RPMI8226 (cell line): ENCODE measurements at places on chromosomes 12 and 14.

DNA sequence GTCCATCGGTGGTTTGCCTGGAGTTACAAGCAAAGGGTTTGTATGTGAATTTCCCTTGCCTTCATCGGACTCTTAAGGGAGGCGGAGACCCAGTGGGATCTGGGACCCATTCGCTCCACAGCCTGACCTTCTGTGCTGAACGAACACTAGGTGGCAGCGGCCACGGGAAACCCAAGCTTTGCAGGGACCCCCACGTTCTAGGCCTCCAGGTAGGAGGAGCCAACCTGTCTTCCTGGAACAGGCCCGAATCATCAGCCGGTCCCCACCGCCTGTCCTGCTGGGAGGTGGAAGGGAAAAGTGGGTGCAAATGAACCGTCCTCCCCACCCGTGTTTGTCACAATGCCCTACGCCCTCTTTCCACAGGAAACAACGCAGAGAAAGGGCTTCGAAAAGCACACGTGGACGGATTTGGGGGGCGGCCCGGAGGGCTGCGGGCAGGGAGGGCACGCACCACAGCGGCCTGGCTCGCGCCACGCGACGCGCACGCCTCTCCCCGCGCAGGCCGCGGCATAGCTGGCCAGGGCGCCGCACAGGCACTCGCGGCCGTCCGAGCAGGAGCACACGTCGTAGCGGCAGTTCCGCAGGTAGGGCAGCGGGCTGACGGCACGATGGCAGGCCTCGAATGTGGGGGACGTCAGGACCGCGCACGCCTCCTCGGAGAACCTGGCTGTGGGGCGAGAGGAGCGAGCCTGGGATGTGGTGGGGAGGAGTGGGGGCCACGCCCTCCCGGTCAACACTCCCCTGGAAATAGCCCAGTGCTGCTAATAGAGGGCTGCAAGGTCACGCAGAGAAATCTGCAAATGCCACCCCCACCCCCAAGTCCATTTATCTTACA is 67.8 kb downstream of the VWF start:
- DNase-seq = no peak

GRCh38 chr14:68965261-68965761 is 13.8 kb downstream of the ACTN1 start:
- no peak for DNase-seq

DNA sequence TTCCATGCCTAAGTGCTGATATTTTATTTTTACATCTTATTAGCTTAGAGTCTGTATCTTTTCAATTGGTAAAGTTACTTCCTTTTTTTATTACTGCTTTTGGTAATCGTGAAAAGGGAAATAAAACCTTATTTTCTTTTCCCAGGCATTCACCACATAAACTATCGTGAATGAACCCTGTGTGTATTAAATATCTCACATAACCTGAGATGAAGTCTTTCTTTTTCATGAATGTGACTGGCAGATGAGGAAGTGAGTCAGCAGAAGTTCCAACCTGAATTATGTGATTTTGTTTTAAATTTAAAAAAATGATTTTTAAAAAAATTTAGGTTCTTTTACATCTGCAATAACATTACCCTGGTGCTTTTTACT is 26.0 kb downstream of the MYBPC1 start:
- DNase-seq = no peak

GRCh38 chr12:53709671-53710070 is 17.6 kb downstream of the CALCOCO1 start:
- DNase-seq = no peak

DNA sequence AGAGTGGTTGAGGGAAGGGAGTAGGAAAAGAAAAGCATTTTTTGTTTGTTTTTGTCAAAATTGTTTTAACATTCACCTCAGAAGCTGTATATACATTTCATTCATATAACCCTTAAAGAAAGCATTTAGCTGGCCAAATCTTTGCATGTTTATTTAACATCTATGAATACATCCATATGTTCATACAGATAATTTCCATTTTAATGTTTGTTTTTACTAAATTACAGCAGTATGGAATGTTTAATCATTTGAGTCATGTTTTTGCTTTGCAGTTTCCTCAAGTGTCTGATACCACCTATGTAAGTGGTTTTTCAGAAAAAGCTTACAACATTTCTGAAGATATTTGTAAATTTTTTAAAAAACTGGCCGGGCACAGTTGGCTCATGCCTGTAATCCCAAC is 84.3 kb upstream of the ATF1 start:
- no peak for DNase-seq

DNA sequence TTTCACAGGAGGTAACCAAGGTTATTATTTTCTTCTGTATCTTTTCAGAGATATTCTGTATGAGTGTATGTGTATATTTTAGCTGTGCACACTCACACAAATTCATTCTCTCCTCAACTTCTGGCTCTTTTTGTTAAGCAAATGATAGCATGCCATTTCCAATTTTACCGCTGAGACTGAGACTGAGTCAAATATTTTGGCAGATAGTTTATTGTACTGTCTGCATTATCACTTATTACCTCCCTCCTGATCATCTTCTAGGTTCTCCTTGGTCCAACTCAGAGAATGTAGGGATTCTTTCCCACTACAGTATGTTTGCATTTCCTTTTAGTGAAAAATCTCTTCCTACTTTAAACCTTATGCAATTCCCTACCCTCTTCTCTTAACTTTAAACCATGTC is 33.3 kb downstream of the DACT1 start:
- no peak for DNase-seq

GRCh38 chr14:40004871-40005500 is 572.8 kb upstream of the FBXO33 start:
- no peak for DNase-seq

DNA sequence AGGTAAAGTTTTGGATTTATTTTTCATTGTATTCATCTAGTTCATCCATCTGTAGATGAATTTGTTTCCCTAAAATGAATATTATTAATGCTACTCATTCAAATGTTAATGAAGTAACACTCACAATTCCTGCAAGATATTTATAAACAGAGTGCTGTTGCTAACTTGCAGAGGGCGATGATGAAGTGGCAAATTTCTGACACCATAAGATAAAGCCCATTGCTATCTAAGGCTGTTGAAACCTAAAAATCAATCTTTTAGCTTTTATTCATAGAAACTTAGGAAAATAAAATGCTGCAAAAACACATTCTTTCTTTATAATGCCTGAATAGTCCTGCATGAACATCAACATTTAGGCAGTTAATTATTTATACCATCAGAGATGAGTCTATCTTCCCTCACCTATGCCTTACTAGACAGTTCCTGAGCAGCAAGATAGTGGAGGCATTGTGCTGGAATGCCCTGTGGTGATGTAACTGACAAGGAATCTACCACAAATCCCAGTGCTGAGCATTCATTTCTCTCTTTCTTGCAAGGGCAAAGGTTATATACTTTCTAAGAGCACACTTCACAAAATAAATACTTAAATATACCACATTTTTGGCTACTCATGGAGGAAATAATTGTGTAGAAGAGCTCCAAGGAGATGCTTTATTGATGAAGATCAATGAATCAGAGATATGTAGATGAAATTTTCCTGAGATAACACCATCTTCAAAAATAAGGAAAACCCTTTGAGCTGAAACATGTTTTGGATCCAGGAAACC is 57.6 kb downstream of the LMNTD1 start:
- DNase-seq = no peak

- DNase-seq = no peak
Measured at GRCh38 chr12:45315462-45315861, 99.6 kb downstream of the ANO6 start.

DNA sequence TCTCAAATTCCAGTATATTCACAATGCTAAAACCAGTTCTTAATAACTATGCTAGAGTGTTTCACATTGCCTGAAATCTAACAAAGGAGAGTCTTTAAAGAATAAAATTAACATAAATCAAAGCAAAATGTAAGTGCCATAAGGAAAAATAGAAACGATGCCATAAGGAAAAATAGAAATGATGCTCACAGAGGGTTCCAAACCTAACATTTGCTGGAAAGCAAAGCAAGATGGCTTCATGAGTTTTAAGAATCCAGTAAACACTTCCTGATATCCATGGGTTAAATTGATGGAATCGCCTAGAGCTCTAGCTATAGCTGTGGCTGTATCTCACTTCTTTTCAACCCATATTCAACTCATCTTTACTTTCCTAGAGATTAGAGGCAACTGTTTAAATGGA is 63.9 kb downstream of the GPR68 start:
- DNase-seq = no peak

- no peak for DNase-seq
Measured at GRCh38 chr14:55482936-55483605, 42.7 kb upstream of the TBPL2 start.

DNA sequence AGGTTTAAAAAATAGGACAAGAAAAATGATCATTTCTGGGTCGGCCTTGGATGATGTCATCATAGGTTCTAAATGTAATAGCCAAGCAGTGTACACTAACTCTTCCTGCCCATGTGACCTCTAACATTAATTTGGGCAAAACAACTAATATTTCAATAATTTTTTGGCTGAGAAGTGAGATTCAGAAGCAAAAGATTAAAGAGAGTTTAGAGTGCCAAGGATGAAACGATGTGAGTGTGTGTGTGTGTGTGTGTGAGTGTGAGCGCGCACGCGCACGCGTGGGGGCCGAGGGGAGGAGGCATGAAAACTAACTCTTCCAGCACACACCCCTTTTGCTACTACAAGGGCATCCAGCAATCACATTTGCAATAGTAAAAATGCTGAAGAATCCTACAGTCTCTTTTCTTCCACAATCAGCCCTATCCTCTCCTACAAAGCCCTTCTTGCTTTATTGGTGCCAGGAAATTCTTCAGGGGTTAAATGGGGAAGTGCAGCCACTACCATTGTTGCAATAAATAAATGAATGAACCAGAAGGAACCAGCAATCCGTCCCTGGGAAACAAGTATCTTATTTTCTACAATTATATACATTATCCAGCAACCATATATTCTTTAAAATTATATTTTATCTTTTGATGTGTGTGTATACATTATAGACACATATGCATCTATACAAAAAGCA is 52.9 kb downstream of the PEBP1 start:
- DNase-seq = no peak

DNA sequence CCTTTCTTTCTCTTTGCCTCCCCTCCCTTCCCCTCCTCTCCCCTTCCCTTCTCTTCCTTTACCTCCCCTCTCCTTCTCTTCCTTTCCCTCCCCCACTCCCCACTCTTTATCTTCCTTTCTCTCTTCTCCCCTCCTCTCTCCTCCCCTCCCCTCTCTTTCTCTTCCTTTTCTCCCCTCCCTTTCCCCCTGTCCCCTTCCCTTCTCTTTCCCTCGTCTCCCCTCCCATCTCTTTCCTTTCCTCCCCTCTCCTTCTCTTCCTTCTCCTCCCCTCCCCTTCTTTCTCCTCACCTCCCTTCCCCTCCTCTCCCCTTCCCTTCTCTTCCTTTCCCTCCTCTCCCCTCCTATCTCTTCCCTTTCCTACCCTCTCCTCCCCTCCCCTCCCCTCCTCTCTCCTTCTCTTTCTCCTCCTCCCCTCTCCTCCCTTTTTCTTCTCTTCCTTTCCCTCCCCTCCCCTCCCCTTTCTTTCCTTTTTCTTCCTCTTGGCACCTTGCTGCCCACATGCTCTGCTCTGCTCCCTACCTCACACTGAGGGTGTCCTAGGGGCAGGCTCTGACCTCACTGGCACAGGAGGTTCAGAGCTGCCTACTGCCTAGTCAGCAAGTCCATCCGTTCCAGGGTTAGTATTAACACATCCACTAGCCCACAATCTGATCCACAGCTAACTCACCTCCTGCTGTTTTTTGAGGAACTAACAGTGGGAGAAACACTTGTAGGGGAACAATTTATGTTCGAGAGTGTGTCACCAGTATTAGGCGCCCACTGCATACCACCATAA is 101.0 kb downstream of the NUAK1 start:
- no peak for DNase-seq

- no peak for DNase-seq
Measured at GRCh38 chr14:104228221-104228620, 89.8 kb downstream of the KIF26A start.

- peak; percentile 23 for DNase-seq
Measured at GRCh38 chr14:92122351-92122677, 545 bp downstream of the CPSF2 start.
